ENCODE measurements at places on chromosomes 16 and 17.

DNA sequence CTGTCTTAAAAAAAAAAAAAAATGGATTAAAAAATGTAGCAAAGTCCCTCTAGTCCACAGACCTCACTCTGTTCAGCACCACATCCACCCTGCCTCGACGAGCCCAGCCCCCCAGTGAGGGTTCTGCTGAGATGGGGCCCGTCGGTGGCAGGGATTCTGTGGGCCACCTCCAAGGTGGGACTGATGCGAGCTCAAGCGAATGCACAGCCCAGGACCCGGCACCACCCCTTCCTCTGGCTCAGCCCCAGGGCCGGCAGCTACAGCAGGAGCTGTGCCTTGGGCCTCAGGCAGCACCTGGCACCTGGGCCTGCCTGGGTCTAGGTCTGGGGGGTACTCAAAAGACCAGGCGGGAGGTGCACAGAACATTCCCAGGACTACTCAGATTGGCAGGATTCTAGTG, 59.5 kb downstream of the ZNF778 start:
- DNase-seq = no peak

GRCh38 chr16:381012-381788, 578 bp downstream of the PGAP6 start:
- DNase-seq = peak; percentile 92

DNA sequence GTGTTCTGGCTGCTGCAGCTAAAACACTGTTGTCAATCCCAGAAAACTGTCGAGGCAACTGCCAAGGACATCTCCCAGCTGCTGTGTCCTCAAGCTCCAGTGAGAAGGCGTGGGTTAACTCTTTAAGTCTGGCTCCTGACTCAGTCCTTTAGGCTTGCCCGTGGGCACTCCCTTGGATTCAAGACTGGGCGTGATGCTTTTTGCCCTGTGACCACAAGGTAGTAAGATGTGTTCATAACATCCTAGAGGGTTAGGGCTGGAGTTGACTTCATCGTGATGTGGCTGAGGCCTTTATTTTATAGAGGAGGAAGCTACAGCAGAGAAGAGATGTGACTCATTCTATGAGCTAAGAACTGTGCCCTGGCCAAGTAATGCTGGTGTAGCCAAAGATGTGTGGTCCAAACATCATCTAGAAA, 50.9 kb upstream of the TEKT3 start:
- no peak for DNase-seq

- DNase-seq = no peak
Measured at GRCh38 chr16:66437391-66437945, 10.4 kb downstream of the BEAN1 start.

DNA sequence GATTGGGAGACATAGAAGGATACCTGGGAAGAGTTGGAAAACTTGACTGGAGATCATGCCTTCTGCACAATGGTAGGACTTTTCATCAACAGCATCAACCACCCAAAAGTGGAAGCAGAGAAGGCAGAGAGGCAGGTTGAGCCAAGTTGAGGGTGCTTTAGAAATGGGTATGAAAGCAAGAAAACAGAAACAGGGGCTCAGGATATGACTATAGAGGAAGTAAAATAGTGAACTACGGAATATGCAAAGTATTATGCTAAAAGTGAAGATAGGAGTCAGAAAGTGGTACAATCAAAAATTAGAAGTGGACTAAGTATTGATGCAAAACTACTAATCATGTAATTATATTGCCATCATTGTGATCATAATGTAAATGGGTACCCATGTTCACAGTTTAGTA, 16.1 kb upstream of the ARHGAP44 start:
- DNase-seq = no peak

DNA sequence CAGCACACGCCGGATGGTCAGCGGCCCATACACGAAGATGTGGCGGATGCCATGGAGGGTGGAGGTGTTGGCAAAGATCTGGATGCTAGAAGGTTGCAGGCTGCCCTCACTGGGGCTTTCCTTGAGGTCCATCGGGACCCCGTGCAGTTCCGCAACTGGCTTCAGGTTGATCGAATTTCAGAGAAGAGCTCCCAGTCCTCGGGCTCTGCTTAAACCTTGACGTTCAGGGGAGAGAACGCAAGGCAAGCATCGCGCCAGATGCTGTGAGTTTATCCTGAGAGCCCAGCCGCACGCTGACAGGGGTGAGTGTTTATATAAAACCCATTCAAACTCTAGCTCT, 98.7 kb upstream of the CCL2 start:
- no peak for DNase-seq

- DNase-seq = no peak
Measured at GRCh38 chr16:10688726-10689125, 6.0 kb downstream of the TEKT5 start.

- no peak for DNase-seq
Measured at GRCh38 chr16:26295625-26296304, 604.0 kb downstream of the HS3ST4 start.

- no peak for DNase-seq
Measured at GRCh38 chr16:71635632-71636031, 9.6 kb downstream of the MARVELD3 start.

GRCh38 chr17:35731917-35732805, 722 bp downstream of the RASL10B start:
- no peak for DNase-seq

DNA sequence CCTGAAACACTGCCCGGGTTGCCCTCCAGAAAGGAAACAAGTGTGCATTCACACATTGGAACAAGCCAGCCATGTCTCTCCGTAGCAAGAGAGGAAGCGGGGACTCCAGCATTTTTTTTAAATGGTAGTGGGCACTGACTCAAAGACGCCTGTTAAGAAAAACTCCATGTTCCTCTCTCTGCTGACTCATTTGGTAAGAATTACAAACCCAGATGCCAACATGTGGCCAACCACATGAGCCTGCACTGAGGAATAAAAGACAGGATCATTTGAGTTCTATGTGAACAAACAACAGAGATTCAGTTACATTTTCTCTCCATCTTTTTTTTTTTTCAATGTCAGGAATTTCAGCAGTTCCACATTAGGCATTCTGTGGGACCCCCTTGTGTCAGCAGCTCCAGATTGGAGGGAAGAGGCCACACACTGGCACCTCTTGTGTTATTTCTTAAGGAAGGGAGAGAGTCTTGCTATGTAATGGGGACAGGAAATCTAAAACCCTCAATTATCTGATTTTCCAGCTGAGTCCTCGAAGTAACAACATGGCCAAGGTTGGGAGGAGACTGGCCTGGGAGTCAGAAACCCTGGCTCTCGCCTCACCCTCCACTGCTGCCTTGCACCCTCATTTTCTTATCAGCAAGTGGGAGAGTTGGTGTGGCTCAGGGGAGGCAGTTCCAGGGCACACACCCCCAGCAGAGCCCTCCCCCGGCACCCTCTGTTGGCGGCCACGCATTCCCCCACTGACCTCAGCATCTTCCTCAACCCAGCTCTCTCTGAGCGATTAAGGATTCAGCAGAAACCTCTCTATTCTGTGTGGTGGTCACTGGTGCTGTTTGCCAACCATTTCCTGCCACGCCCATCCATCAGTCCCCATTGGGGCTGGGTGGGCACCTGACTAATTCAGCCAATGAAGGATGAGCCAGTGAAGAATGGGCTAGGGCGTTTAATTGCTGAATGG, 173.0 kb downstream of the FOXL1 start:
- DNase-seq = peak; percentile 29

GRCh38 chr16:83807327-83807709, 460 bp upstream of the HSBP1 start:
- DNase-seq = no peak

GRCh38 chr17:1362964-1363363, 37.1 kb downstream of the YWHAE start:
- no peak for DNase-seq

GRCh38 chr16:20849589-20850390, 43.5 kb downstream of the REXO5 start:
- DNase-seq = no peak

- DNase-seq = no peak
Measured at GRCh38 chr17:5888811-5889210, 181.4 kb upstream of the WSCD1 start.

DNA sequence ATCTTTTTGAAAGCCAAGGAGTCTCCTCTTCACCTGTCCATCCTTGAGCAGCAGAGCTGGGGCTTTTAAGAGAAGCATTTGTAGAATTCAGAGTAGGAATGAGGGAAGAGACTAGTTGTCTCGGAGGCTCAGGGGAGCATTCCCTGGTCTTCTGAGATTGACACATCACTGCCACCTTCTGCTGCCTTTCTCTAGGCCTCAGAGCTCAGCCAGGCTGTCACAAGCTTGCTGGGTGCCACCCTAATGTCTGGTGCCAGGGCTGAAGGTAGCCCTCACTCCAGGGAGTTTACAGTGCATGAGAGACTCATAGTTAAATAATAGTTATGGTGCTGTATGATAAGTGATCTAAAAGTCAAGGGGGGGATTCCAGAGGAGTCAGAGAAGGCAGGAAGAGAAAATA, 39.7 kb downstream of the B9D1 start:
- peak; percentile 30 for DNase-seq

DNA sequence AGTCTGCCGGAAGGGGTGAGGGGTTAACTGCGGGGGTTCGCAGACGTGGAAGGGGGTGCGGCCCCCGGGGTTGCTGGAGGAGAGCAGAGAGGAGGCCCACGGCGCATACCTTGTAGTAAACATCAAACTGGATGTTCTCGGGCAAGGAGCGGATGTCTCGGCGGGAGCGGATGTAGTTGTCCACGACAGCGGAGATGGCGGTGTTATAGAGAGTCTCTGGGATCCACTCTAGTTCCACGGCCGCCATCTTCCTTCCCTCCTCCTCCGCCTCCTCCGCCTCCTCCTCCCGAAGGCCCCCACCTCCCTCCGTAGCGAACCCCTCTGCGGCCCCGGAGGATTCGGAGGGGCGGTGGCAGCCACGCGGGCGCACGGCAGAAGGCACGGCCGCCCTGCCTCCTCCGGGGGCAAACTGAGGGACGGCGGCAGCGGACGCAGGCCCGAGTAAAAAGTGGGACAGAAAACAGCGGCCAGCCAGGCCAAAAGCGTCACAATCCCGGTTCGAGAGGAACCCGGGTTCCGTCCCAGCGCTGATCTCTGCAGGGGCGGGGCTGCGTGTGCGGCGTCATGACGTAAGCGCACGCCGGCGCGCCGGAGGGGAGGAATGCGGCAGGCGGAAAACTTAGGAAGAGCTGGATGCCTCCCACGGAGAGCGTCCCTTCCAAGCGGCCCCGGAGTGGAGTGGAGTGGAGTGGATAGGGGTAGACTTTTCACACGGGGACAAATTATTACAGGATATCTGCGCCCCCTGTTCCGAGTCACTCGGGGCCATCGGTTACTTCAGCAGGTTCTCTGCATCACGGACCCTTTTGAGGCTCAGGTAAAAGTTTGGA, at the start of gene APPBP2:
APPBP2 (minus strand) TSS at position 558 of the 830 bp plus-strand sequence; CDS start at position 247, 311 bp downstream.
- peak; percentile 94 for DNase-seq

GRCh38 chr17:76271669-76272540, 6.8 kb downstream of the UBALD2 start:
- DNase-seq = peak; percentile 96

GRCh38 chr17:60231234-60231633, 81.5 kb downstream of the CA4 start:
- no peak for DNase-seq

- no peak for DNase-seq
Measured at GRCh38 chr17:47267354-47267828, 13.8 kb downstream of the ITGB3 start.

DNA sequence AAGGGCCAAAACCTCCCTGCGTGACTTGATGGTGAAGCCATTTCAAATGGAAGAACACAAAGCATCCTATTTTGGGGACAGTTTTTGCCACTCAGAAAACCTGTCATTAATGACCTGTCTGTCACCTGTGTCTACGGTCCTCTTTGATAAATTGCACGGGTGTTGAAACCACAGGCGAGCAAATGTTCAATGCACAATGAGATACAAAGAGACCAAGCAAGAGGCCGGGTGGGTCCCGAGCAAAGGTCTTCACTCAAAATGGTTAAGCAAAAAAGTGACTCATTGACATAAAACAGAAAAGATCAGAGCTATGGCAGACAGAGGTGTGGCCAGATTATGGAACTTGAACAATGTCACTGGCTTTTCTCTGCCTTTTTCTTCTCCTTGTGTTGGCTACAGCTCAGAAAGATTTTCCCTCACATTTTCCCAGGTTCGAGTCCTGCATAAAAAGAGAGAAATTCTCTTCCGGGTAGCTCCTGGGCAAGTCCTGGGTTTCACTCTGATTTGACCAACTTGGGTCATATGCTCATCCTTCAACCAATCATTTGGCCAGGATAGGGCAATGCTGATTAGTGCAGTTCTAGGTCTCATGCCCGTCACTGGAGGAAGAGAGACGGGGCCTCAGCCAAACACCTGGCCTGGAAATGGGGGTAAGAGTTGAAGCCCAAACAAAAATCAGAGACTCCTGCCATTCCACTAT, 92.2 kb downstream of the CMC2 start:
- no peak for DNase-seq

- peak; percentile 54 for DNase-seq
Measured at GRCh38 chr17:2090804-2091534, 36.1 kb downstream of the HIC1 start.

- no peak for DNase-seq
Measured at GRCh38 chr17:51585514-51586104, 325.3 kb downstream of the UTP18 start.

DNA sequence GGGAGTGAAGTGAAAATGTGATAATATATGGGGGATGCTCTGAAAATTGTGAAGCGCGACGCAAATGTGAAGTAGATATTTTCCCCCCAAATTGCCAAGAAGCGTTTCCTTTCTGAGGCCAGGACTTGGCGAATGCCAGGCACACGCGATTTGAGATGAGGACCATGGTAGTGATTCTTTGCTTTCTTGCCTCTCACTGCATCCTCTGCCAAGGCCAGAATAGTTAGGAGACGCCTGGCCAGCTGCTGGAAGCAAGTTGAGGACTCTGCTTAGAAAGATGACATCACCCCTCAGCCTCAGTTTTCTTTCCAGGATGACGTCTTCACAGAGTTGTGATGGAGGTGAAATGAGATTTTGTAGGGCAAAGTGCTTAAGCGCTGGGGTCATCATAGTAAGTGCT, 25.9 kb downstream of the PIPOX start:
- DNase-seq = no peak

GRCh38 chr17:6126768-6127167, 56.6 kb downstream of the WSCD1 start:
- no peak for DNase-seq

- no peak for DNase-seq
Measured at GRCh38 chr16:71912534-71913275, 17.4 kb downstream of the IST1 start.

DNA sequence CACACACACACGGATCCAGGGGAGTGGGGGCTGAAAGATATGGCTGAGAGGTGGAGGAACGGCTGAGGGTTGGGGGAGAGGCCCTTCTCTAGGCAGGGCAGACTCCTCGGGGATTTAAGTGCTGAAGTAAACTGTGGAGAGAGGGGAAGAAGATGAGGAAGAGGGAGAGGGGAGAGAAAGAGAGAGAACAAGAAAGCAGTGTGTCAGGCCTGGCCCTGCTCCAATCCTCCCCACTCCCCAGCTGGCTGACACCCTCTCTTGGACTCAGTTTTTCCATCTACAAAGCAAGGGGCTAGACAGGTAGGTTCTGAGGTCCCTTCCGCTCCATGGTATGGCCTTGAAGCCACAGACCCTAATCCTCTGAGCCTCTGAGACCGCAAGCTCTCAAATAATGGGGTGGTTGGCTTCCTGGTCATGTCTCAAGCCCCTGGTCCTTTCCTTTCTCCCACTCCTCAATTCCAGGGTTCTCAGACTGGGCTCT, 2.0 kb downstream of the VAMP2 start:
- DNase-seq = no peak

Measured in spleen (tissue), 13 donors.